ENCODE measurements at places on chromosomes 2 and 18.

DNA sequence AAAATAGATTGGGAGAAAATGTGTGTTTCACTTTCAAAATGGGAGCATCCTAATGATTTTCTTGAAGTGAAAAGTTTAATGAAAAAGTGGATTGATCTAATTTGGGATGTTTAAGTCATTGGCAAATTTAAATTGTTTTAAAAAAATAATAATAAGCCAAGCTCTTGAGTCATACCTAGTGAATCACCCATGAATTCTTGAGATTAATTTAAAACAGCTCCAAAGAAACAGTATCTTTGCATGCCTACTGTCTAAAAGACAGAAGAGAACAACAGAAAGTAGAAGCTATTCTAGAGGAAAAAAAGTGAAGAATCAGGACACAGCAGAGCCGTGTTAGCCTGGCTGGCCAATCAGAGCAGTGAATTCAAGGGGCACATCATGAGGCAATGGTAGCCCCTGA, 7.7 kb downstream of the ACVR1C start:
- DNase-seq: no peak

GRCh38 chr18:12377556-12378197, 650 bp upstream of the AFG3L2 start:
- DNase-seq: no peak

- peak; percentile 12 for DNase-seq
Observed at GRCh38 chr18:59996370-59996966, 96.7 kb downstream of the PMAIP1 start.

DNA sequence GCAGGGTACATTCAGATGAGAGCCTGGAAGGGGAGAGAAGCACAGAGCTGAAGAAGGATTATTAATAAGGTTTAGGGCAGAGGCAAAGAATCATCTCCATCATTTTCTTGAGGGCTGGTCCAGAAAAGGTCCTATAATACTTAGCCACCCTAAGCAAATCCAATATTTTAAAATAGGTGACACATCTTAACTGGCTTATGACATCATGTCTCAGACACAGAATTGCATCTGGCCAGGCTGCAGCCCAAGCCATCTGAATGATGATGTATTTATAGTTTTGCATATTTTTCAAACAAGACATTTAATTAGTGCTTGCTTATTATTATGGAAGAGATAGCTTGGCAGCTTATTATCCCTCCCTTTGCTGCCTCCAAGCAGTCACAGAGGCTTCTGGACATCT, 571.3 kb downstream of the SUCLG1 start:
- no peak for DNase-seq

GRCh38 chr2:228118940-228119339, 62.5 kb downstream of the SPHKAP start:
- no peak for DNase-seq

- no peak for DNase-seq
Observed at GRCh38 chr2:196836440-196836839, 27.3 kb upstream of the C2orf66 start.

Data from CMK (cell line).